ENCODE measurements at places on chromosomes 3 and 15.

DNA sequence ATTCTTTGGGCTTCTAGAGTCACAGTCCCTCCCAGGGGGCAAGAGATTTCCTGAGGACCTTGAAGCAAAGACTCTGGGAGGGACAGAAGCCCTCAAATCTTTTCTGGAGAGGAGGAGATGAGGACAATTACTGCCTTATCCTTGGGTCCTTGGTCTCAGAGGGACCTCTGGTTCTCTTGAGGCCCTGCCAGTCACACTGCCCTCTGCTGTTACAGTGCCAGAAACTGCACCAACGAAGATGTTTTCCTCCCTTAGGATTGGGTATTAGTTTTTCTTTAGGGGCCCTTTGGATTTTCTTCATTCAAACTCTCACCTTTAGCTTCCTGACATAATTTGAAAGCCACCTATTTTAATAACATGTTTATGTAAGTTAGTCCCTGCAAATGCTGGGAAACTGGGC is 58.2 kb upstream of the SCN5A start:
- DNase-seq, result no peak
- H3K36me3 ChIP-seq, result no peaks in the 10 kb centered on the region
- H3K27ac ChIP-seq, result no peak overlapping the region
- no peak overlapping the region for H3K4me3 ChIP-seq

DNA sequence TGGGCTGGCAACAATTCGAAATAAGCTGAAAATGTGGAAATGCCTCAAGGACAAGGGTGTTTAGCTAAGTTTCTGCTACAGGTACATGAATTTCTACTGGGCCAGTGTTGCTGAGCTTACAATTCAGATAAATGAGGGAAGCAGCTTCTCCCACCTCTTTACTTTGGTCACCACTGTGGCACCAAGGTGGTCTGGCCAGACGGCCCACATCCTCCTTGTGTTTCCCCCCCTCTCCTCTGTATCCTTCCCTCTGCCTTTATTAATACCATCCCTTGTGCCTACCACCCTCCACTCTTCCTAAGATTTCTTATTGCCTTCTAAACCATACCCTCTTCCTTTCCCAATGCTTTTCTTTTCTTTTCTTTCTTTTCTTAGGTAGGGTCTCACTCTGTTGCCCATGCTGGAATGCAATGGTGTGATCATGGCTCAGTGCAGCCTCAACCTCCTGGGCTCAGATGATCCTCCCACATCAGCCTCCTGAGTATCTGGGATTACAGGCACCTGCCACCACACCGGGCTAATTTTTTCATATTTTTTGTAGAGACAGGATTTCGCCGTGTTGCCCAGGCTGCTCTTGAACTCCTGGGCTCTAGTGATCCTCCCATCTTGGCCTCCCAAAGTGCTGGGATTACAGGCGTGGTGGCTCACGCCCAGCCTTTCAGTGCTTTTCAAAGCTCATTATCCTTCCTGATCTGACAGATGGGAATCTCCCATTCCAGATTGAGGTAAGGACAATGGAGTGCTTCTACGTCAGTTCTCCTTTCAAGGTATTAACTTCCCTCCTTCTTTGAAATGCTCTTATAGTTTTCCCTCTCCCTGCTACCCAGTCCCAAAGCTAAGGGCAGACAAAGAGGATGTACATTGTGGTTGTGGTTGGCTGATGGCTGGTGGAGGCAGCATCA is 14.8 kb downstream of the ANXA2 start:
- H3K36me3 ChIP-seq, result no peaks in the 10 kb centered on the region
- H3K27me3 ChIP-seq, result no peaks in the 10 kb centered on the region
- no peaks in the 10 kb centered on the region for H3K4me1 ChIP-seq
- no peak overlapping the region for H3K27ac ChIP-seq
- no peak for DNase-seq

DNA sequence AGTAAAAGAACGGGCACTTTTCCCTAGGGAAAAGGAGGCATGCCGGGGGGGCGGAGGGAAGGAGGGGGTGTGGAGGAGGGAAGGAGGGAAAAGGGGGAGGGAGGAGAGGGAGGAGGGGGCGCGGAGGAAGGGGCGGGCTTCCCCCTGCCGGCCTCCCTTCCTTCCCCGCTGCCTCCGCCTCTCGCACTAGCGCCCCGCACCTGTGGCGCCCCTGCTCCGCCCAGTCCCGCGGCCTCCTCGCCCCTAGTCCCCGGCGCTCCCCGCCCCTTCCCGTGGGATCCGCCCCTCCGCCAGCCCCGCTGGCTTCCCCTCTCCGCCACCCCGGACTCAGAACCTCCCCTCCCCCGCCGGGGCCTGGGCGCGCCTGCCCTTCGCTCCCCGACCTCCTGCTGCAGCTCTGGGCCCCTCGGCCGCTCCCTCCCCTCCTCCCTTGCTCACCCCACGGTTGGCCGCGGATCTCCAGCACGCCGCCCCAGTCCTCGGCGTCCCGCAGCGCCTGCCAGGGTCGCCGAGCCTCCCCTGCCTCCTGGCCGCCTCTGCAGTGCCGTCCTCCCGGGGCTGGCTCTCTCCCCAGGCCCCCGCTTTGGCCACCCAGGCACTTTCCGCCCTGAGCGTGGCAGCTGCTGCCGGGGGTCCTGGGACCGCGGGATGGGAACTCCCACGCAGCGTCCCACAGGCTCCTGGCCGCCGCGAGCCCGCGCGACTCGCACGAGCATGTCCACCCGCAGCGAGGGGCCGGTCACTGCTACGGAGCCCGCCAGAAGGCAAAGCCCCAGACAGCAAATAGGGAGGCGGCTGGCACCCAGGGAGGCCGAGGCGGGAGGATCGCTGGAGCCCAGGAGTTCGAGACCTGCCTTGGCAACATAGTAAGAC is 147.4 kb downstream of the TJP1 start:
- H3K4me1 ChIP-seq, result no peaks in the 10 kb centered on the region
- no peaks in the 10 kb centered on the region for H3K27me3 ChIP-seq
- DNase-seq, result no peak
- no peaks in the 10 kb centered on the region for H3K36me3 ChIP-seq
- no peak overlapping the region for H3K4me3 ChIP-seq

GRCh38 chr3:123773681-123774431 is 110.3 kb downstream of the MYLK start:
- H3K27me3 ChIP-seq, result peaks cover 14% of the 10 kb centered on the region
- no peaks in the 10 kb centered on the region for H3K36me3 ChIP-seq
- no peak overlapping the region for H3K27ac ChIP-seq
- no peaks in the 10 kb centered on the region for H3K4me1 ChIP-seq
- DNase-seq, result no peak

DNA sequence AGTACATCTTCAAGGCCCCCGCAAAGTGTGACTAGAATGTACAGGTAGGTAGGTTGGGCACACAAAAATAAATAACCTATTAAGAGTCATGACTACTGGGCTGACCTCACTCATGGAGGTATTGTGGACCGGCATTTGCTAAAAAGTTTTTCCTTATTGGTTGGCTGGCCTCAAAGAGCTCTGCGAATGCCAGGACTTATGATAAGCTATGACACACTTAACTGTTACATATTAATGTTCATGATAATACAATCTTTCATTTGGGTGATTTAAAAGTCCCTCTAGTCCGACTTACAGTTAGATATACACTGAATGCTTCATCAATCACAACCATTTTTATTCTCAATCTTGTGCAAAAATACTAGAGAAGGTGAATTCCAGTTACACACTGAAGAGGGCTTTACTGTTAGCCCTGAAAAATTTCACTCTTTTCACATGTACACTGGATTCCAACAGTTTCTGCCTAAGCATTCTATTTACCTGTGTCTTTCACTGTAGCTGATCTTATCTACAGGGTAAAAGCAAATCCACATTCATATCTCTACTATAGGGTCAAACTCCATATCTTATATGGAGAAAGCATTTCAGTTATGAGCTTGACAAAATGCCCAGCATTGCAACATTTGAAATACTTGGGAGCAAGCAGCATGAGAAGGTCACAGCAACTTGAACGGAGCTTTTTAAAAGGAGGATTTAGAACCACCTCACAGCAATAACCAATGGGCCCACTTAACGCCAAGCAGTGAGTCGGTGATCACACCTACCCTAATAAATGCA is 329.1 kb downstream of the FOXP1 start:
- H3K27me3 ChIP-seq, result no peaks in the 10 kb centered on the region
- no peaks in the 10 kb centered on the region for H3K36me3 ChIP-seq
- H3K4me3 ChIP-seq, result no peak overlapping the region

DNA sequence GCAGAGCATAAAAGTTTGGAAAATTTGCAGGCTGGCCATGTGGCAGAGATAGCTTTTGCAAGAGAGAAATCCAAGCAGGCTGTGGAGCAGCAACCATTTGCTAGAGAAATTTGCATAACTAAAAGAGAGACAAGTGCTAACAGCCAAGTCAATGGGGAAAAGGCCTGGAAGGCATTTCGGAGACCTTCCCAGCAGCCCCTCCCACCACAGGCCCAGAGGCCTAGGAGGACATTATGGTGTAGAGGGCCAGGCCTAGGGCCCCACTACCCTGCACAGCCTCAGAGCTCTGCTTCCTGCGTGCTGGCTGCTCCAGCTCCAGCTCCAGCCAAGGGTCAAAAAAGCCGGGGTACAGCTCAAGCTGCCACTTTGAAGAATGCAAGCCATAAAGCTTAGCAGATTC is 82.7 kb downstream of the MYO5A start:
- H3K36me3 ChIP-seq, result no peaks in the 10 kb centered on the region
- no peaks in the 10 kb centered on the region for H3K4me1 ChIP-seq
- no peak overlapping the region for H3K4me3 ChIP-seq
- no peak for DNase-seq
- H3K27ac ChIP-seq, result no peak overlapping the region

DNA sequence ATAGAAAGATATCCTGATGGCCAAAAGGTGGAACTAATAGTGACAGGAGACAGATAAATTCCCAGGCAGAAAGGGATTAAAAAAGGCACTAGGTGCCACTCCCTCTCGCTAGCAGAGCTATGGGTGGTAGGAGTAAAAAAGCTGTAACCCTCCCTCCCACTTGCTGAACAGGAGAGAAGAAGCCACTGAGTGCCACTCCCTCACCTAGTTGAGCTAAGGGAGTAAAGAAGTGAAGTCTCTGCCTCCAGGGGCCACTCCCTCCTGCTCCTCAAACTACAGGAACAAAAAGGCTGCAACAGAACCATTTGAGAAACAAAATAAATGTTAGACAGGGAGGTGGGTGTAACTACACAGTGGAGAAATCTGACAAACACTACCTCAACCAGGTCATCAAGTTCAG is 276.2 kb upstream of the EPHA6 start:
- no peak overlapping the region for H3K4me3 ChIP-seq
- H3K27ac ChIP-seq, result no peak overlapping the region
- DNase-seq, result no peak
- no peaks in the 10 kb centered on the region for H3K4me1 ChIP-seq
- H3K36me3 ChIP-seq, result no peaks in the 10 kb centered on the region

GRCh38 chr3:150286390-150287147 is 121.5 kb upstream of the TSC22D2 start:
- H3K27me3 ChIP-seq, result peaks cover 3% of the 10 kb centered on the region
- H3K4me3 ChIP-seq, result no peak overlapping the region
- H3K36me3 ChIP-seq, result no peaks in the 10 kb centered on the region
- no peak for DNase-seq

- H3K4me1 ChIP-seq, result peaks cover 67% of the 10 kb centered on the region
- peak overlapping the region; percentile 98 for H3K4me3 ChIP-seq
- DNase-seq, result peak; percentile 59
- peak overlapping the region; percentile 94 for H3K27ac ChIP-seq
- H3K36me3 ChIP-seq, result peaks cover 21% of the 10 kb centered on the region
Observed at GRCh38 chr3:142027735-142028134, 121.6 kb downstream of the TFDP2 start.

DNA sequence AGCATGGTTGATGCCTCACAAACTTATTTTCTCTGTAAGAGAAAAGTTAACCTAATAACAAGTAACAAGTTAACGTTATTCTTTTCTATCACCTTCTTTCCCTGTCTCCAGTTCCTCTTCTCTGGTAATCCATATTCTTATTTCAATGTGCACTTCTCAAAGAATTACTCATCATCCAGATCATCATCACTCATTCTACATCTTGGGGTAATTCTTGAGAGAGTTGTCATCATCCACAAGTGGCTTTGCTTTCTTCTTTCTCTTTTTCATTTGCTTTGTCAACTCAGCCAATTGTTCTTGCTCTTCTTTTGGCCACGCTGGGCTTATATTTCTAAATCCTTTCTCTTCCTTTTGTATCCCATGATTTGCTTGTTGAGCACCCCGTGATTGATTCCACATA is 20.8 kb upstream of the RNF111 start:
- no peak overlapping the region for H3K27ac ChIP-seq
- no peak overlapping the region for H3K4me3 ChIP-seq
- no peaks in the 10 kb centered on the region for H3K4me1 ChIP-seq
- H3K36me3 ChIP-seq, result no peaks in the 10 kb centered on the region
- no peak for DNase-seq

DNA sequence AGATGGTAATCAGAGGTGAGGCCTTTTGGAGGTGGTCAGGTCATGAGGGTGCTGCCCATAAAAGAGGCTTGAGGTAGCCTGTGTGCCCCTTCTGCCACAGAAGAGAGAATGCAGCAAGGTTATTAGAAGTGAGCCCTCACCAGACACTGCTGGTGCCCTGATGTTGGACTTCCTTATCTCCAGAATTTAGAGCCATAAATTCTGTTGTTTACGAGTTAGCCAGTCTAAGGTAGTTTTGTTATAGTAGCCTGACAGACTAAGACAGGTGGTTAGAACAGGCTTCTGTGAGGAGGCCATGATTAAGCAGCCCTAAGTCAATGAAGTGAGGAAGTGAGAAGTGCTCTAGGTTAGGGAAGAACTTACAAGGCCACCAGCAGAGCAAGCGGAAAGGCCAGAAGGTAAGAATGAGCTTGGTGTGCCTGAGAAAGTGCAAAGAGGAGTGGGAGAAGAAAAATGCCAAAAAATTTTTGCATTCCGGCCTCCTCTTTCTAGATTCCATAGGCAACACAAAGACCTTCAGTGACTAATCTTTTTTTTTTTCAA is 44.2 kb upstream of the STT3B start:
- no peak for DNase-seq
- H3K4me1 ChIP-seq, result no peaks in the 10 kb centered on the region
- no peak overlapping the region for H3K27ac ChIP-seq
- no peaks in the 10 kb centered on the region for H3K27me3 ChIP-seq
- H3K36me3 ChIP-seq, result no peaks in the 10 kb centered on the region

GRCh38 chr15:50563756-50564155 is 17.3 kb upstream of the USP50 start:
- H3K36me3 ChIP-seq, result peaks cover 46% of the 10 kb centered on the region
- no peak overlapping the region for H3K27ac ChIP-seq
- H3K4me1 ChIP-seq, result no peaks in the 10 kb centered on the region
- DNase-seq, result no peak

GRCh38 chr3:72245183-72245811 is 460.3 kb upstream of the PROK2 start:
- H3K27ac ChIP-seq, result no peak overlapping the region
- H3K36me3 ChIP-seq, result no peaks in the 10 kb centered on the region
- no peak for DNase-seq
- no peak overlapping the region for H3K4me3 ChIP-seq
- no peaks in the 10 kb centered on the region for H3K27me3 ChIP-seq

All from DND-41 (cell line).